GM04503 (cell line): ENCODE measurements at places on chromosomes 12 and 14.

DNA sequence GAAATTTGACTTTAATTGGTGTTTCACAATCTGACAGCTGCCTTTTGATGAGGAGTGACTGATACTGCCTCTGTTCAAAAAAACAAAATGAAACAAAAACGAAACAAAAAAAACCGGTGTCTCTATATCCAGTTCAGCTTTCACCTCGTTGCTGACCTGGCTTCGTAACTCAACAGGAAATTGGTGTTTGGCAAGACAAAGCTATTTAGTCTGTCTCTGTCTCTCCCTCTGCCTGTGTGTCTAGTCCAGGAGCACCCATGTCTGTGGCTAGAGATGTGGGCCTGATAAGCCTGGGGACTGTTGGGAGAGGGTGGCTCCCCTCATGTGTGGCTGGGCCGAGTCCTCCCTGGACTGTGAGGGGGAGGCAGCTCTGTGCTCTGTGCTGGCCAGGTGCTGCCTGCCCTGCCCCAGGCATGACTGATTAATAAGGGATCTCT, 11.3 kb downstream of the CACNA1C start:
- no peak for DNase-seq

- DNase-seq = no peak
These were observed 1.8 kb upstream of the WNK1 start for GRCh38 chr12:750366-751191.

- no peak for DNase-seq
These were observed 25.0 kb downstream of the A2ML1 start for GRCh38 chr12:8847435-8847834.

DNA sequence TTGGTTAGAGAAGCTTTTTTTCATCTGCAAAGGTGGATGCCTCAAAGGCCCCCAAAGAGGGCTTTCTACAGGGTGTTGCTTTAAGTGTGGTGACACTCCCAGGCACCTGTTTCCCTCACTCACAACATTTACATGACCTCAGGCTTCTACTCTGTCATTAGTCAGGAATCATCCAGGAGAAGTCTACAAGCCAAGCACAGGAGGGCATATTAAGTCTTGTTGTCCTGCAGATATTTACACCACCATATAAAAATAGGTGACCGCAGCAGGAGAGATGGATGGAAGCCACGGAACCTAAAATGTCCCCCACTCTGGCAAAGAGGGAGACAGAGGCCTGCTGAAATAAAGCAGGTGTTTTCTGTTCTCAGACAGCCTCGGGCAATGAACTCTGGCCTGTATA, 7.5 kb upstream of the DPF3 start:
- DNase-seq = no peak

DNA sequence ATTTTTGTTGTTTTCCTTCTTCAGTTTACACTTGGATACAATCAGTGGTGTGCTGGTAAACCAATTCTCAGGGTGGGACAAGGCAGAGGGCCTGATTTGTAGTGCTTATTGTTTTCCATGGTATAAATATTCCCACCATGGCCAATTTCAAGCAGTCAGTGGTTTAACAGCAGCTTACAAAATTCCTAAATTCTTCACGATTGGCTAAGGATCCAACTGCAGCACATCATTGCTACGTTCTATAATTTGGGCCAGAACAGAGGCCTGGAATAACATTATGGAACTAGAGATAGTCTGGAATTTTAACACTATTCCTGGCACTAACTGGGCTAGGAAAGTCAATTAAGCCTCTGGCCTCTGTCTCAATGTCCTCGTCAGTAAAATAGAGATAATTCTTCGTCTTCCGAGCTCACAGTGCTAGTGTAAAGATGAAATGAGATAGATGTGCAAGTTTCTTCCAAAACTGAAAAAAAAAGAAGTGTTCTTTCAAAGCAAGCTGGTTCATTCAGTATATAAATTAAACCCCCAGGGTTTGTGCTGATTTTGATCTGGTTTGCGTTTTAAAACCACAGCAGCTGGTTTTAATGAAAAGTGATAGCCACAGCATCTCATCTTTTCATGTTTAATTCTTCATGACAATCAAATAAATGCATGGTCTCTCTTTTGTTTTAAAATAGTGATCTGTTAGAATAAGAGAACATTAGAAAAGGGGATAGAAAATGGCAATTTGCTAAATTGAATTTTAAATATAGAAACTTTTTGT, 104.1 kb downstream of the EPS8 start:
- no peak for DNase-seq

- no peak for DNase-seq
These were observed 739 bp upstream of the PPP2R5E start for GRCh38 chr14:63543826-63544406.

DNA sequence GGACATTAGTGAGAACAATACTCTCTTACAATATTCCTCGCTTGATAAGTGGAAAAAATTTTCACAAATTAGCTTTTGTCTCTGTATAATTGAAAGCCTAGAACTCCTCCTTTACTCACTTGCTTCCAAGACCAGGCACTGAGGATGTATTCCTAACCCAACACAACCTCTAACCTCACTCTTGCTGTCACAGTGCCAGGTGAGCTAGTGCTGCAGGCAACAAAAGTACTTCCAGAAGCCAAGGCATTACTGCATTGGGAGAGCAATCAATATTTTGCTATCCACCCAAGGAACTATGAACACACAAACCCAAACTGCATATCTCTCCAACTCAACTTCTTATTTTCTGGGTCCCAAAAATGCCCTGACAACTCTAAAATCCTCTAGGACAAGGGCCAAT, 1081.0 kb downstream of the VRK1 start:
- no peak for DNase-seq

DNA sequence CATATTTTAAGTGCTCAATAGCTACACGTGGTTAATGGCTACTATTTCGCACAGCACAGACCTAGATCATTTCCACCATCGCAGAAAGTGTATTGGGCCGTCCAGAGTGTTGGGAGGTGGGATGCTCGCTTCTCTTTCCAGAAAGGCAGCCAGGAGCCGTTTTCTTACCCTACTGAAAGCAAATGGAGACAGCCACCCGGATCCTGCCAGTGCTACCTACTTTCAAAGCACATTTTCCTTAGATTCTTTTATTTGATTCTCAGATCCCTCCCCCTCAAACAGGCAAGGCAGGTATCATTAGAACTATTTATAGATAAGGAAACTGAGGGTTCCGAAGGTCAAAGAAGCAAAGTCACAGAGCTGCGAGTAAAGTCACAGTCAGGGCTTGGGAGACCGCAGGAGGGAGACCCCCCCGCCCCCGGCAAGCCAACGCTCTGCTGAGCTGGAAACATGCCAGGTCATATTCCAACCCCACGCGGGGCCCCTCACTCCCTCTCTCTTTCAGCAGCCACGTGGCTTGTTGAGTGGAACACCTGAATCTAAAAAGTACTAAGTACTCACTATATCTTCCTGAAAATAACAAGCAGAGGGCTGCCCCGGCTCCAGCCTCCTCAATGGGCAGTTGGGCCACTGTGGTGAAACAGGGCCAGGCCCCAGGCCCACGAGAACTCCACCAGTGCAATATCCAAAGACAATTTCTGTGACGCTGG, 36.2 kb downstream of the PRIMA1 start:
- no peak for DNase-seq

GRCh38 chr12:128801879-128802391, 21.8 kb downstream of the SLC15A4 start:
- no peak for DNase-seq

- DNase-seq = no peak
These were observed at the start of gene RASAL1 for GRCh38 chr12:113135178-113136127. Gene RASAL1 (minus strand): TSS chr12:113135761. CDS start chr12:113135462, 299 bp downstream.

GRCh38 chr12:88546226-88546625, 34.0 kb downstream of the KITLG start:
- DNase-seq = no peak

- no peak for DNase-seq
These were observed 5.6 kb downstream of the ORMDL2 start for GRCh38 chr12:55823419-55823818.

DNA sequence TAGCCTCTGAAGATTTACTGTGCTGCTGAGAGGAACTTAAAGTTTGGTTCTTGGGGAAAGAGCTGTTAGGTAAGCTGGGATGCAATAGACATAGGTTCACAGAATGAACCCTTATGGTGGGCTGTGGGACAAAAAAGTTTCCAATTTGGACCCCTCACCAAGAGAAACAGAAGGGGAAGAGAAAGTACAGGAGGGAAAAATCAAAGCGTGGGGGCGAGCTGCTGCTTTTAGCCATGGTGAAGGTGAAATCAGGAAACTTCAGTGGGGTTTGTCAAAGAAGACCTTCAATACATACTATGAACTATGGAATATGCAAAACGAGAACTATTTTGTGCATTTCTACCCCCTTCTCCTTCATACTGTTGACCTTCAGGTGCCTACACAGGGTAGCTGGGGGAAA, 10.6 kb upstream of the NINJ2 start:
- DNase-seq = no peak

GRCh38 chr12:120290609-120291305, 946 bp downstream of the RNU4-2 start:
- DNase-seq = no peak

DNA sequence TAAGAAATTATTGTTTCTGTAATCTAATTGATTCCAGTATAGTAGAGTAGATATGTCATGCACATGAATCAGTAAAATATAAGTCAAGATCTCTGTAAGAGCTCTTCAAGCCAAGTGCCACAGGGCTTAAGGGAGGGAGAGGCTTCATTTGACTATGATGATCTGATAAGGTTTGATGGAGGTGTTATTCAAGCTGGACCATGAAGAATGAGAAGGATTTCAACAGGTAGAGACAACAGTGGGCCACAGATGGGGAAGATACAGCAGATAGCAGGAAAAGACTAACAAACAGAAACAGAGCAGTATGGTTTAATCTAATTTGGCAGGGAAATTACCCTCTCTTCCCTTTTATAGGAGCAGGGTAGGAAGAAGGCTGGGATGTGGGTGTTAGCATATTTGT, 40.6 kb upstream of the FKBP4 start:
- no peak for DNase-seq

DNA sequence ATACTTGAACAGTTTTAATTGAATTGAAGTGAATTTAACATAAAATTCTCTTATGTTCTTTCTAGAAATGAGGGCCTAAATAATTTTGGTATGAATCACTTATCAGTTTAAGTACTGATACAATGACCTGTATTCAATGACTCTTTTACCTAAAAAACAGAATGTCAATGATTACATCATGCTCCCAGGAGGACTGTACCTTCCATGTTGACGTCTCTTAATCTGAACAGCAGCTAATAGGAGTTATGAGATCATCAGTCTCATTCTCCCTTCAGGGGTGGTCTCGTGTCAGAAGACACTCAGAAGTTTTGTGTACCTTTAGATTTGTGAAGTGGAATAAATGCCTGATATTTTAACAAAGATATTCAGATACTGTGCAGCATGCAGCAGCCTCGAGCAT, 206.3 kb downstream of the CNTN1 start:
- no peak for DNase-seq

DNA sequence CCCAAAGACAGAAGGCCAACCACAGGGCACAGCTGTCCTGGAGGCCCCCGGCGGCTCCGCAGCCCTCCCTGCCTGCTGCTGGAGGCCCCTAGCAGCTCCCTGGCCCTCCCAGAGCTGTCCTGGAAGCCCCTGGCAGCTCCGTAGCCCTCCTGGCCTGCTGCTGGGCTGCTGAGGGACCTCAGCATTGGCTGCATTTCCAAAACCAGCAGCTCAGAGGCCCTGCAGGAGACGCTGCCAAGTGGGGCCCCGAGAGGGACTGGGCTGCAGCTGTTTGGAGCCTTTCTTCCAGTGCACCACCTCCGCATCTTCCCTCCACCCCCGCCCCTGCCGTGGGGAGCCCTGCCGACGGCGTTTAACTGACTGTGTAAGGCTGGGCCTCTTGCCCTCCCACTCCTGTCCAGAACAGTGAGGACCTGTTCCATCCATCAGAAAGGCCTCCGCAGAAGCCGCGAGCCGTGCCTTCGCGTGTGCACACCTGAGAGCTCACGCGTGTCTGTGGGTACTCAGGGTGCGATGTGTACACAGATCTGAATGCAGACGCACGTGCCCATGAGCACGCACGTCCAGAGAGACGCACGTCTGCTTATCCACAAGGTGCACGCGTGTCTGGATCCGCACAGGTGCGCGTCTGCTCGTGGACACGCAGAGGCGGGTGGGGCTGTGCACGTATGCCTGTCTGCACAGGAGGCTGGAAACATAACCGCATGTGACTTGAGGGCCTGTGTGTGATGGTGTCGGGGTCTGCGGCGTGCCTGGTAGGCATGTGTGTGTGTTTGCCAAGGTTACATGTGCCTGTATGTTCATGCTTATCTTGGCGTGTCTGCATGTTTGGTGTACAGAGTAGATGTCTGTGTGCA, 57.0 kb upstream of the FBRSL1 start:
- DNase-seq = no peak
